ENCODE measurements at places on chromosomes 4 and X. TPM values are rescaled to one million over a fixed set of nuclear protein-coding genes. Genes with fewer than 3 reads are reported as not detected.

GRCh38 chrX:65750674-65751469, 83.4 kb downstream of the MSN start:
- H3K4me3 ChIP-seq: no peak overlapping the region
- no peaks in the 10 kb centered on the region for H3K36me3 ChIP-seq
- H3K4me1 ChIP-seq: no peaks in the 10 kb centered on the region
- no peaks in the 10 kb centered on the region for H3K27me3 ChIP-seq
- DNase-seq: no peak
- no peak overlapping the region for H3K27ac ChIP-seq

- DNase-seq: peak; percentile 75
- H3K4me3 ChIP-seq: no peak overlapping the region
- peaks cover 2% of the 10 kb centered on the region for H3K4me1 ChIP-seq
- H3K36me3 ChIP-seq: no peaks in the 10 kb centered on the region
Measured at GRCh38 chr4:86452924-86453531, 93.2 kb upstream of the MAPK10 start.

DNA sequence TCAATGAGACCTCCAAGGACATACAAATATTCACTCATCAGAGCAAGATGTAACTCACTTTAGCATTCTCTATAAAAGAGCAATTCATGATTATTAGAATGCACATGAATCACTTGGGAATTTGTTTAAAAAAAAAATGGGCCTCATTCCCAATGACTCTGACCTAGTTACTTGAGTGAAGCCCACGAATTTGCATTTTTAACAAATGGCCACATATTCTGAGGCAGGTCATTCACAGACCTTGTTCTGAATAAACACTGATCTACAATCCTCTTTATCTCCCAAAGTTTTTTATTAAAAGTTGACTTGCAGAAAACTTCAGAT, 255.1 kb upstream of the VEGFC start:
- no peak overlapping the region for H3K4me3 ChIP-seq
- no peaks in the 10 kb centered on the region for H3K27me3 ChIP-seq
- H3K36me3 ChIP-seq: no peaks in the 10 kb centered on the region
- no peak overlapping the region for H3K27ac ChIP-seq

GRCh38 chr4:6492027-6492590, 19.7 kb upstream of the PPP2R2C start:
- H3K4me3 ChIP-seq: no peak overlapping the region
- DNase-seq: no peak
- no peaks in the 10 kb centered on the region for H3K4me1 ChIP-seq
- H3K27me3 ChIP-seq: no peaks in the 10 kb centered on the region
- H3K36me3 ChIP-seq: no peaks in the 10 kb centered on the region

The ANK2 gene
- total RNA-seq: 61.2 TPM

GRCh38 chr4:43567644-43568043, 675.1 kb downstream of the GRXCR1 start:
- H3K27me3 ChIP-seq: no peaks in the 10 kb centered on the region
- no peaks in the 10 kb centered on the region for H3K4me1 ChIP-seq
- no peak overlapping the region for H3K27ac ChIP-seq
- no peaks in the 10 kb centered on the region for H3K36me3 ChIP-seq

DNA sequence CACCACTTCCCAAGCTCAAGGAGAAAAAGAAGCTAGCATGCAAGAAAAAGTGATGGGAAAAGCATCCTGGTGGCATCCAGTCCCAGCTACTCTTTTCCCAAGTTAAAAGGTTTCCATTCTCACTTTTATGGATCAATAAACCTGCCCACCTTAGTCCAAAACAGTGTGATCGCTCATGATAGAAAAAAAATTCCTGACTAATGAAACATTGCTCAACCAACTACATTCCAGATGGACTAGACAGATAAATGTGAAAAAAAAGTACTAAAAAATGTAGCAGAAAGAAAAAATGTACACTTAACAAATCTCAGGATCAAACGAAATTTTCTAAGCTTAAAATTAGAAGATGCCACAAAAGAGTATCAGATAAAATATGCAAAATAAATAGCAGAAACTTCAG, 312.2 kb downstream of the TMA16 start:
- no peak for DNase-seq
- no peak overlapping the region for H3K27ac ChIP-seq
- H3K27me3 ChIP-seq: no peaks in the 10 kb centered on the region

The BEX5 gene
- 8.8 TPM for total RNA-seq

GRCh38 chr4:74754218-74754617, 40.1 kb downstream of the BTC start:
- DNase-seq: no peak
- no peaks in the 10 kb centered on the region for H3K27me3 ChIP-seq
- no peak overlapping the region for H3K27ac ChIP-seq
- no peak overlapping the region for H3K4me3 ChIP-seq
- H3K36me3 ChIP-seq: no peaks in the 10 kb centered on the region
- no peaks in the 10 kb centered on the region for H3K4me1 ChIP-seq

The UGT2B10 gene
- not detected for total RNA-seq

GRCh38 chr4:145808021-145808650, 128.2 kb downstream of the C4orf51 start:
- no peaks in the 10 kb centered on the region for H3K27me3 ChIP-seq
- peaks cover 17% of the 10 kb centered on the region for H3K4me1 ChIP-seq
- H3K4me3 ChIP-seq: no peak overlapping the region
- no peak overlapping the region for H3K27ac ChIP-seq
- DNase-seq: no peak

Measured in lung (tissue), 17 donors.